Urinary bladder (tissue), 4 donors: ENCODE measurements at places on chromosomes 7 and 10. TPM values are rescaled to one million over a fixed set of nuclear protein-coding genes. Genes with fewer than 3 reads are reported as not detected.

DNA sequence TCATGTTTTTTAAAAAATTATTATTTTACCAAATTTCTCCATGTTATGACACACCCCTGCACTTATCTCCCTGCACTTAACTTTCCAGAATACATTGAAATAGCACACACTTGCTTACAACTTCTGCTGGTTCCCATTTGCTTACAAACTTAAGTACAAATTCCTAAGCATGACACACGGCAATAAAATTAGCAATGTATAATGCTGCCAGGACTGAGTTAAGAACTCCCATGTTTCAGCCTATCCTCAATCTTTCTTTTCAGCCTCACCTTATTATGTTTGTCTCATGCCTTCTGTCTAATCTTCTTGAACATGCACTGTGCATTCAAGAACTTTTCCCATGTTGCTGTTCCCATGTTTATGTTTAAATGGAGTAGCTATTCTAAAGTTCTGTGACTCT, 40.8 kb downstream of the PRPS1L1 start:
- DNase-seq: no peak

Gene SUN3
- not detected for total RNA-seq

DNA sequence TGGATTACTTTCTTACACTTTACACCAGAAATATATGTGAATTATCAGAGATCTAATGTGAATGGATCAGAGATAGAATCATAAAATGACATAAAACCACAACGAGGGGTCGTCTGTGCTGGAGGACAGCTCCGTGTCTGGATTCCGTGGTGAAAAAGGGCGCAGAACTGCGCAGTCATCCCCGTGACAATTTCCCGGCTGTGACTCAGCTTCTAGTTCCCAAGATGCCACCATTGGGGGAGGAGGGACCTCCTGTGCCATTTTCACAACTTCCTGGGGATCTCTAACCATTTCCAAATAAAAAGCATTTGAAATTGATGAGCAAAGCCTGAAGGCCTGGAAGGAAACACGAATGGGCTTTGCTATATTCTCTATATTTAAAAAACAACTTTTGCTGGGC, 72.1 kb downstream of the PDGFA start:
- DNase-seq: no peak

DNA sequence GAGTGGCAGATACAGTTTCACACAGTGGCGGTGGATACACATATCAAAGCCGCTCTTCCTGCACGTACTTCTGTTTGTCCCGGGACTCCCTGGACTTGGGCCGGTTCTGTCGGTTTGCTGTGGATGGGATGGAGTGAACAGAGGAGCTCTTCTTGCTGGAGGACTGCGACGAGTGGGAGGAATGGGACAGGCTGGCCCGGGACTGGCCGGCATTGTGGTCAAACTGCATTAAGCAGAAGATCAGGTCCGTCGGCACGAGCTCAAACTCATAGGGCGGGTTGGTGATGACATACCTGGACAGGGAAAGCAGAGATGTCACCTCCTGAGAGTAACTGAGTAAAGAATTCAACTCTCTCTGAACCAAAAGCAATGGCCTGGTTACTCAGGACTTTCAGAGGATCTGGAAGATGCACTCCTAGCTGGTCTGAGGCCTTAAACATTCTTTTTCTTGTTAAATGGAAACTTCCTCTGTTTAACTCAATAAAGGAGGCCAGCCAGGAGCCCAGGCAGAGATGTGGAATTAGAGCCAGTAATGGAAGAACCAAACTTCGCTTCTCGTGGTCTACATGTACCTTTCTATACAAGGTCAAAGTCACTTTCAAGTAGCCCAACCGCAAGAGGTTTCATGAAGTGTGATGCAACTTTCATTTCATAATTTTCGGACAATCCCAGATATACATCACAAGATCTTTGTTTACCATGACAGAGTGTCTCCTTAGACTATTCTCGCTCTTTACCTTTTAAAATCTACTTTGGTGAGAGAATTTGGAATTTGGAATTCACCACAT, 750.2 kb downstream of the KCNMA1 start:
- no peak for DNase-seq

DNA sequence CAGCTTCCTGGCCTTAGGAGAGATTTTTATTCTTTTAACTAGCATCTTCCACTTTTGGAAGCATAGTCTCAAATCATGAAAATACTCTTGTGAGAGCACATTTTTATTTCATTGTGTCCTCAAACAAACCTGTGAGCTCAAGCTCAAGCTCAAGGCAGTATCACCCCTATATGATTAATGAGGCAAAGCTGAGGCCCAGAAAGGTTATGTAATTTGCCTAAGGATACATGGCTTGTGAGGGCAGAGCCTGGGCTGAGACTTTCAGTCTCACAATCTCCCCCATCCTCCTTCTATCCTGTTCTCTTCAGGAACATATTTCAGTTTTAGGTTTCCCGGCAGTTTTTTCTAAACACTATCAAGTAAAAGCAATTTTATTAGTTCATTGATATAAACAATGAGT, 359.5 kb downstream of the PTEN start:
- DNase-seq: no peak

DNA sequence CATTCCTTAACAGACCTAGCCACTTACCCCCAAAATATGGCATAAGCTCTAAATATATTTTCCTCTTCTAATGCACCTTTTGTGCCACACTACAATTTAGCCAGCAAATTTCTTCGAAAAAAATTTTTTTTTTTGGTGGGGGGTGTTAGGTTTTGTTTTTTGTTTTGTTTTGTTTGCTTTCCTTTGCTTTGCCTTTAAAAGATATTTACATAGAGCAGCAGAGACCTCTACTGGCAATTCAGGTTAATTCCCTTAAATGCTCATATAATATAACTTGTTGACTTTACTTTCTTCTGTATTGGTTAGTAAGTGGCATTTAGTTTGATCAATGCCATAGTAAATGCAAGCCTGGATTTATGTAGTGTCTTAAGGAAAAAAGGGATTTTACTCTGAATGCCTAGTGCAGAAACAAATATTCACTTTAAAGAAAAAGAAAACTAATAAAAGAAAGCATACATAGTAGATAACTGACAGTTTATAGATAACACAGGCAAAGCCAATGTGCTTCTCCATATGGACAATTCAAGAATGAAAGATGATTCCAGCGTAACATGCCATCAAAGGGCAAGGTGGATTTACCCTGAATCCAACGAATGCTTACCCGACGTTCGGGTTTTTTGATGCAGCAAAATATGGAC, 1250.6 kb downstream of the GATA3 start:
- DNase-seq: no peak

- no peak for DNase-seq
Measured at GRCh38 chr10:118027397-118027796, 19.3 kb downstream of the RAB11FIP2 start.

DNA sequence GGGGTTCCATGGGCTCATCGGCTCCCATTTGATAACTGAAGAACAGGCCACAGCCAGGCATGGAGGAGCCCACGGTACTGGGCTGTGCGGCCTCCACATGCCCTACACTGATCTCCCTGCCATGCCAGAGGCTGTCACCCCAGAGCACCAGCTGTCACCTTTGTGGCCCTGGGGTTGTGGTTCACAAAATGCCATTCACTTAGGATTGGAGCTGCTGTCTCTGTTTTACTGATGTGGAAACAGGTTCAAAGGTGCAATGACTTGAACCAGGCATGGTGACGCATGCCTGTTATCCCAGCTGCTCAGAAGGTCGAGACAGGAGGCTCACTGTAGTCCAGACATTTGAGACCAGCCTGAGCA, 4.3 kb upstream of the UPK3B start:
- DNase-seq: no peak

DNA sequence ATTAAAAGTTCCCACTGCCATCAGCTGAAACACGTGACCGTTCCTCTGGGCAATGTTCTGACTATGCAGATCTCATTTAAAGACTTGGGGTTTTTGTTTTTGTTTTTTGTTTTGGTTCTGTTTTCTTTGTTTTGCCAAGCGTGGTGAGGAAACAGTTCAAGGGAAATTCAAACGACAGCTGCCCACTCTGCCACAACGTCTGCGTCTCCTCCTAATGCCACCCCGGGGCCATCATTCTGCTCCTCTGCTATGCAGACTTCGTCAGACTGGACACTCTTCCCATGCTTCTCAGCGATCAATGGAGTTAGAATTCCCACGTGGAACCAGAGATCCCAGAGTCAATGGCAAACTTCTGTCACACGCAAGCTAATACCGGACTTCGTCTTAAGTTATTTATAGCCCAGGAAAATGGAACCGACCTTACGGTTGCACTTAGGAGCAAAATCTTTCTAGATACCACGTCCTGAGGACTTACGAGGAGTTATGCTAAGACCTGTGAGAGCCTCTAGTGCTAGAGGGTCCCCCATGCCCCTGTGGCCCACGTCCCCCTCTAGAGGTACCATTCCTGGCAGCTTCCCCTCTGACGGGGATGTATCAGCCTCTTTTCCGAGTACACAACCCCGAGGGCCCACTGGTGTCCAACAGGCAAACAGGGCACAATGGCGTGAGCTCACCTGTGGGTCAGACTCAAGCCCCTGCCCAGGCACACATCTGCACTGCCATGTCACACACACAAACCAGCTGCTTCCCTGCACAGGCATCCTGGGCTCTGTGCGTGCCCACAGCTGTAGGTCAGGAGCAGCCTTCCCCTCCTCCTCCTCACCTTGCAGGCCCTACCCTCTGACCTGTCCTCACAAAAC, 24.4 kb downstream of the EBF3 start:
- DNase-seq: no peak

Gene MEOX2
- total RNA-seq: 43.1 TPM

Gene DIP2C
- total RNA-seq: 24.3 TPM

GRCh38 chr7:105250239-105250638, 138.5 kb downstream of the SRPK2 start:
- DNase-seq: no peak

Gene FOXP2
- 85.2 TPM for total RNA-seq

Gene GRID2IP
- 0.32 TPM for total RNA-seq

- peak; percentile 59 for DNase-seq
Measured at GRCh38 chr10:114271075-114271778, 32.2 kb downstream of the VWA2 start.

Gene PAX4
- total RNA-seq: not detected
